ENCODE measurements at places on chromosomes 5 and 9. TPM values are rescaled to one million over a fixed set of nuclear protein-coding genes. Genes with fewer than 3 reads are reported as not detected.

The PCDHGB5 gene
- total RNA-seq: 12.3 TPM

The LRRTM2 gene
- total RNA-seq: 0.20 TPM

The ACSL6 gene
- total RNA-seq: 0.32 TPM

The CATSPER3 gene
- 0.59 TPM for total RNA-seq

The SPINK6 gene
- total RNA-seq: not detected

The UBTD2 gene
- 7.1 TPM for total RNA-seq

The SLC34A3 gene
- total RNA-seq: not detected

The MAML1 gene
- total RNA-seq: 31.4 TPM

The OCLN gene
- 96.3 TPM for total RNA-seq

The MZB1 gene
- total RNA-seq: not detected

The NSUN2 gene
- total RNA-seq: 43.0 TPM
